ENCODE measurements at places on chromosomes 6 and 20.
A peak's percentile ranks its signal among the peaks of the same experiment; 100 is the strongest.

GRCh38 chr20:33351696-33352095 lies 49.6 kb downstream of the CDK5RAP1 start:
- no peak for DNase-seq

DNA sequence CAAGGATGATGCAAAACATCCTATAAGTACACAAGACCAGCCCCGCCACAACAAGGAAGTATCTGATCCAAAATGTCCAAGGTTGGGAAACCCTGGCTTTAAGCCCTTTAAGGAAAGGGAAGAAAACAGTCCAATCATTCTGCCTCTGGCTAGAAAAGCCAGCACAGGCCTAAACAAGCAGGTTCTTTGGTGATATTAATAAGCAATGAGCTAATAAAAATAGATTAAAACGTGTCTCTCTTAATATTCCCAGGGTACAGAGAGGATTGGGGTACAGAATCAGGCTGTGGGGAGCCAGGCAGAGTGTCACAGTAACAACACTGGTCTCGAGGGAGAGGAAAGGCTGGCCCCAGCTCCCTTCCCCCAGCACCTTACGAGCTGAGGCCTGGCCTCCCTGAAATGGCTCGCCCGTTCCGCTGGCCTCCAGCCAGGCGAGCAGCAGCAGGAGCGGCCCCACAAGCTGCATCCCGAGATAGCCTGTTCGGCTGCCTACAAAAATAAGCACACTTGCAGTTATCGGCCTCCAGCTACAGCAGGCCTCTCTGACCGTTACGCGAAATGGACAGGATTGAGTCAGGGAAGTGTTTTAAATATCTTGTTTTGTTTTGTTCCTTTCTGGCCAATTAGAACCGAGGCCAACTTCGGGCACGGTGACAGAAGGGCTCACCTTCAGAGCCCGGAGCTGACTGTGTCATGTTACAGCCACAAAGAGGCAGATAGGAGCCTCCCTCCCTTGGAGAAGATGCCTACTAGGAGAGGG lies 4.0 kb upstream of the ZMYND8 start:
- DNase-seq, result peak; percentile 99

- DNase-seq, result no peak
Measured at GRCh38 chr20:58022711-58023110, 205.7 kb downstream of the ANKRD60 start.

DNA sequence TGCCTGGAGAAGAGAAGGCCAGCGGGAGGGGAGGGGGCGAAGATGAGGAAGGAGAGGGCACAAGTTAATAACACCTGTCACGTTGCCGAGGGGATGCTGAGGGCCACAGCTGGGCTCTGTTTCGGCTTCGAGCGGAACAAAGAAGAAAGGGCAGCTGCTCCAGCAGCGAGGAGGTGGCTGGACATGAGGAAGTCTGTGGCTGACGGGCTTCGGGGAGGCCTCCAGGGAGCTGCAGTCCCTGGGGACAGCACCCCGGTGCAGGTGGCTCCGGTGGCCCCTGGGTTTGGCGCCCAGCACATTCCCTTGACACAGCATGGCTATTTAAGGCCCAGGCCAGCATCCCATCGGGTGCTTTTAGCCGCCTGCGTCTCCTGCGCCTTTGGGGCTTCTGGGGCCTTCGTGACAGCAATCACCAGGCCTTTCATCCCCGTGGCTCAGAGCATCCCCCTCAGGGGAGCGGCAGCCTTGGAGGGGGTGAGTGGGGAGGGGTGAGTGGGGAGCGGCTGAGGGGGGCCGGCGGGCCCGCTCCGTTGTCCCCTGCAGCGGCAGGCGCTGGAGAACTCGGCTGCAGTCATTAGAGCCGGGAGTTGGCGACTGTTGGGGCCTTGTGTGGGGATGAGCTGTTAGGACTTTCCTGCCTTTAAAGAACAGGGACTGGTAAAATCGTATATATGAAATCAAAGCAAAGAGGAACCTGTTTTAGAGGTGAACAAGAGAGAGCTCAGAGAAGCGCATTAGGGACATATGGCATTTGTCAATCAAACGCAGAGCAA lies 99.0 kb downstream of the TMEM242 start:
- DNase-seq, result no peak

- no peak for DNase-seq
Measured at GRCh38 chr6:128886706-128887105, 3.8 kb downstream of the LAMA2 start.

DNA sequence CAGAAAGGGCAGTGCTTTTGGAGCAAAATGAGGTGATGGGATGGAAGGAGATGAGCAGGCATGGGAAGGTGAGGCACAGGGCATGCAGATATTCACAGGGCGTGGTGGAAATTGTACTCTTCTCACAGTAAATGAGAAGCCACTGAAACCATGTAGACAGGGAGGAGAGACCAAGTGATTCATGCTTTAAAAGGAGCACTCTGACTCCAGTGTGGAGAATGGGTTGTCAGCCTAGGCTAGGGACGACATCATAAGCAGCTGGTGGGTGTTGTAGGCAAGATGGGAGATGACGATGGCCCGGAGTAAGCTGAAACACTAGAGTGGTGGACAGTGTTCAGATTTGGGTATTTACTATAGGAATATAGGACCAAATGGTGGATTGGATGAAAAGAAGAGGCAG lies 18.4 kb downstream of the PDE7B start:
- DNase-seq, result no peak

GRCh38 chr6:41724228-41724580 lies 11.2 kb downstream of the TFEB start:
- DNase-seq, result no peak

- no peak for DNase-seq
Measured at GRCh38 chr6:52876056-52876787, 33.3 kb downstream of the GSTA3 start.
